ENCODE measurements at places on chromosomes 16 and 17. TPM values are rescaled to one million over a fixed set of nuclear protein-coding genes. Genes with fewer than 3 reads are reported as not detected.
A peak's percentile ranks its signal among the peaks of the same experiment; 100 is the strongest.

Gene CTRB2
- total RNA-seq, result not detected

DNA sequence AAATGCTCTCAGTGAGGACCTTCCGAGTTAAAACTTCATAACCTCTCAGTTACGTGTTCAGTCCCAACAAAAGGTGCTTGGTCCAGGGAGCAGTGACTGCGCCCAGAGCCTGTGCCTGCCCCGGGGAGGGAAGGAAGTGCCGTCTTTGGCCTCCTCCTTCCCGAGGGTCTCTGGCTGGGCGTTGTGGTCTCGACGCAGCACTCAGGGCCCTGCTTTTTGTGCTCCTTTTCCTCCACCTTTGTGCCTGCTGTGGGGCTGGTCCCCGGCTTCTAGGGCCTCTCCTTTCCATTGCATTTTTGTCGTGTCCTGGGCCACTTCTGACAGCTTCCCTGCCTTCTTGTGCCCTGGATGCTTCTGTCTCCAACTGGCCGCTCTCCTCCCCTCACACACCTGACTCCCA is 29.1 kb downstream of the CRAMP1 start:
- H3K36me3 ChIP-seq, result peaks cover 65% of the 10 kb centered on the region
- H3K27ac ChIP-seq, result no peak overlapping the region
- H3K4me3 ChIP-seq, result no peak overlapping the region
- DNase-seq, result no peak
- H3K27me3 ChIP-seq, result no peaks in the 10 kb centered on the region

GRCh38 chr17:63735691-63736090 is 5.9 kb downstream of the STRADA start:
- no peak overlapping the region for H3K27ac ChIP-seq
- no peak overlapping the region for H3K4me3 ChIP-seq
- H3K4me1 ChIP-seq, result no peaks in the 10 kb centered on the region
- DNase-seq, result no peak

DNA sequence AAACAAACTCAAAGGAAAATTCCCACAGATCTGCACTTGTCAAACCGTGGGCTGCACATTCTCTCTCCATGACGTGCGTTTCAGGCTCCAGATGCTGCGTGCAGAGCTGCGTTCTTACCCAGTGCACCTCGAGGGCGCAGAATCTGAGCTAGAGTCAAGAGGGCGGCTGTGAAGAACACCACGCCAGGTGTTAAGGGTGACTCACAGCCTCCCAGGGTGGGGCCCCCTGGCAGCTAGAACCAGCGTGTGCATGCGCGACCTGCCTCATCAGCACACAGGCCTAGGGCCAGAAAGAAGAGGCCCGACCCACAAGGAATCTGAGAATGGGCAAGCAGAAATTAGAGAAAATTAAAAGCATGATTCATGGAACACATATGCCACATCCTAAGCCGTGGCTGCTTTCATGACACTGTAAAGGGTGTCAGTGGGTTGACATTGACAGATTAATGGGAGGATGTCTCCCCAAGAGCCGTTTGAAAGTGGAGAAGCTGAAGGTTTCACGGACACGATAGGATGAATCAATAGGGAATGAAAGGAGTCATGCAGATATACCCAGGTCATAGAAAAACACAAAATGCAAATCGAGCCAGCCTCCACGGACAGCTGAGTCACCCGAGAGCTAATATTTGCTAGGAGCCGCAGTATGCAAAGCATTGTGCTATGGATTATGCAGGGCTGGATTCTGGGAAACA is 29.0 kb downstream of the MARCHF10 start:
- no peaks in the 10 kb centered on the region for H3K4me1 ChIP-seq
- H3K36me3 ChIP-seq, result no peaks in the 10 kb centered on the region
- H3K4me3 ChIP-seq, result no peak overlapping the region
- DNase-seq, result peak; percentile 66

GRCh38 chr17:11178581-11178980 is 62.4 kb upstream of the SHISA6 start:
- no peaks in the 10 kb centered on the region for H3K36me3 ChIP-seq
- no peaks in the 10 kb centered on the region for H3K27me3 ChIP-seq
- H3K27ac ChIP-seq, result no peak overlapping the region
- H3K4me3 ChIP-seq, result no peak overlapping the region
- H3K4me1 ChIP-seq, result no peaks in the 10 kb centered on the region

GRCh38 chr17:78343543-78344201 is 16.2 kb downstream of the SOCS3 start:
- no peak overlapping the region for H3K4me3 ChIP-seq
- H3K27ac ChIP-seq, result no peak overlapping the region
- no peaks in the 10 kb centered on the region for H3K36me3 ChIP-seq
- DNase-seq, result peak; percentile 64
- H3K4me1 ChIP-seq, result peaks cover 4% of the 10 kb centered on the region

DNA sequence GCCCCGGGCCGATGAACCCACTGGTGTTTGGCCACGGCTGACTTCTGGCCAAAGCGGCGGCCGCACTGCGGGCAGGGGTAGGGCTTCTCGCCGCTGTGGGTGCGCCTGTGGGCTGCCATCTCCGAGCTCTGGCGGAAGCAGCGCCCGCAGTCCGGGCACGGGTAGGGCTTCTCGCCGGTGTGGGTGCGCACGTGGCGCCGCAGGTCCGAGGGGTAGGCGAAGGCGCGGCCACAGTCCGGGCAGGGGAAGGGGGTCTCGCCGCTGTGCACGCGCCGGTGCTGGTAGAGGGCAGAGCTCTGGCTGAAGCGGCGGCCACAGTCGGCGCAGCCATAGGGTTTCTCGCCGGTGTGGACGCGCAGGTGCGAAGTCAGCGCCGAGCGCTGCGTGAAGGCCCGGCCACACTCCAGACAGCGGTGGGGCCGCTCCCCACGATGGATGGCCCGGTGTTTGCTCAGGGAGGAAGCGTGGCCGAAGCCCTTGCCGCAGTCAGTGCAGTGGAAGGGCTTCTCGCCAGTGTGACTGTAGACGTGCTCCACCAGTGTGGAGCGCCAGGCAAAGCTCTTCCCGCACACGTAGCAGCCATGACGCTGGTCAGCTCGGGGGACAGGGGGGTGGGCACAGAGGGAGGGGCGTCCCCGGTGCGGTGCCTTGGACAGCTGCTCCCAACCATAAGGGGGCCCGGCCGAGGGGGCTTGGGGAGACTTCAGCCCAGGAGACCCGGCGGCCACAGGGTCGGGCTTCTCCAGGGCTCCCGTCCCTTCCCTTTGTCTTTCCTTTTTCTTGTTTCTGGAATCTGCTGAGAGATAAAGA is 2.7 kb downstream of the ZNF764 start:
- H3K27ac ChIP-seq, result no peak overlapping the region
- H3K4me1 ChIP-seq, result peaks cover 10% of the 10 kb centered on the region
- peaks cover 33% of the 10 kb centered on the region for H3K36me3 ChIP-seq
- no peaks in the 10 kb centered on the region for H3K27me3 ChIP-seq
- no peak overlapping the region for H3K4me3 ChIP-seq
- no peak for DNase-seq

DNA sequence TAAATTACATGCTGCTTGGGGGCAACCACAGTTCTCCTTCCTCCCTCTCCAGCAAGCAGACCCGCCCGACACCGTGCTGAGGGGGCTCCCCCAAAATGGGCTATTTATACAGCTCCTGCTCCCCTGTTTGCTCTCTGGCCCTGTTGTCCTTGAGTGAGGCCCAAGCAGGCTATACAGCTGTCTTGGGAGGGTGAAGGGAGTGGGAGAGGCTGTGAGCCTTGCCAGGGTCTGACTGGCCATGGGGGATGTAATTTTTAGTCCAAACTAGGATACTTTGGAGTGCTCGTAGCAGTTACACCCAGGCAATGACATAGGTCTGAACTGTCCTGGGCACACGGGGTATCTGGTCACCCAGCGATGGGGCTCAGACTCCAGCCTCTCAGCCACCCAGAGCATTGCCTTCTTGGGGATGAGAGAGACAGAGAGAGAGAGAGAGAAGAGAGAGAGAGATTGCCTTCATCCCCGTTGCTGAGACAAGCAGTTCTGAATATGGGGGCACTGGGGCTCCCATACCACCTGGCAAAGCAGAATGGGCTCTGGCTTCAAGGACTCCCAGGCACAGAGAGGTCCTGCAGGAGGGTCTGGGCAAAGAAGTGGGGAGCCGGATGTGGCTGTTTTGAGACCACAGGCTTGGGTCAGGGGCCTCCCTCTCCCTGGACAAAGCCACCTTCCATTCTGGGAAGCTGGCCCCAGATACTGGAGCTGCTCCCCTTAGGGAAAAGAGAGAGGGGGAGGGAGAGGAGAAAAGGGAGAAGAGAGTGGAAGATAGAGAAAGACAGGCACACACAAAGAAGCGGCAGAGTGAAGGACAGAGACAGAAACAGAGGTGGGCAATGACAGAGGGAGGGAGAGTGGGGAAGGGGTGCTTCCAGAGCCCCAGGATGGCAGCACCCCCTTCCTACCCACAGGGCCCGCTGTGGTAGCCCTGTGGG is 10.7 kb upstream of the TMEM92 start:
- no peak overlapping the region for H3K27ac ChIP-seq
- H3K4me3 ChIP-seq, result no peak overlapping the region
- H3K36me3 ChIP-seq, result no peaks in the 10 kb centered on the region

Gene CCDC154
- total RNA-seq, result 1.9 TPM

- no peaks in the 10 kb centered on the region for H3K36me3 ChIP-seq
- H3K27me3 ChIP-seq, result no peaks in the 10 kb centered on the region
- H3K4me3 ChIP-seq, result no peak overlapping the region
- peaks cover 5% of the 10 kb centered on the region for H3K4me1 ChIP-seq
Measured at GRCh38 chr16:50282010-50282538, 15.7 kb downstream of the ADCY7 start.

- DNase-seq, result peak; percentile 90
- no peak overlapping the region for H3K4me3 ChIP-seq
- no peaks in the 10 kb centered on the region for H3K4me1 ChIP-seq
- H3K36me3 ChIP-seq, result no peaks in the 10 kb centered on the region
- no peak overlapping the region for H3K27ac ChIP-seq
- H3K27me3 ChIP-seq, result peaks cover 57% of the 10 kb centered on the region
Measured at GRCh38 chr17:34633351-34633750, 54.0 kb downstream of the TMEM132E start.

DNA sequence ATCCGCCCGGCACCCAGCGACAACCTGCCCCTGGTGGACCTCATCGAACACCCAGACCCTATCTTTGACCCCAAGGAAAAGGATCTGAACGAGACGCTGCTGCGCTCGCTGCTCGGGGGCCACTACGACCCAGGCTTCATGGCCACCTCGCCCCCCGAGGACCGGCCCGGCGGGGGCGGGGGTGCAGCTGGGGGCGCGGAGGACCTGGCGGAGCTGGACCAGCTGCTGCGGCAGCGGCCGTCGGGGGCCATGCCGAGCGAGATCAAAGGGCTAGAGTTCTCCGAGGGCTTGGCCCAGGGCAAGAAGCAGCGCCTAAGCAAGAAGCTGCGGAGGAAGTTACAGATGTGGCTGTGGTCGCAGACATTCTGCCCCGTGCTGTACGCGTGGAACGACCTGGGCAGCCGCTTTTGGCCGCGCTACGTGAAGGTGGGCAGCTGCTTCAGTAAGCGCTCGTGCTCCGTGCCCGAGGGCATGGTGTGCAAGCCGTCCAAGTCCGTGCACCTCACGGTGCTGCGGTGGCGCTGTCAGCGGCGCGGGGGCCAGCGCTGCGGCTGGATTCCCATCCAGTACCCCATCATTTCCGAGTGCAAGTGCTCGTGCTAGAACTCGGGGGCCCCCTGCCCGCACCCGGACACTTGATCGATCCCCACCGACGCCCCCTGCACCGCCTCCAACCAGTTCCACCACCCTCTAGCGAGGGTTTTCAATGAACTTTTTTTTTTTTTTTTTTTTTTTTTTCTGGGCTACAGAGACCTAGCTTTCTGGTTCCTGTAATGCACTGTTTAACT is 1.0 kb downstream of the NOG start:
- peak overlapping the region; percentile 53 for H3K27ac ChIP-seq
- H3K4me1 ChIP-seq, result no peaks in the 10 kb centered on the region
- H3K27me3 ChIP-seq, result peaks cover 64% of the 10 kb centered on the region
- H3K36me3 ChIP-seq, result no peaks in the 10 kb centered on the region

GRCh38 chr17:6753546-6753945 is 2.3 kb upstream of the XAF1 start:
- no peaks in the 10 kb centered on the region for H3K27me3 ChIP-seq
- no peaks in the 10 kb centered on the region for H3K36me3 ChIP-seq
- DNase-seq, result no peak

Gene KRT31
- not detected for total RNA-seq

Gene AIPL1
- not detected for total RNA-seq

DNA sequence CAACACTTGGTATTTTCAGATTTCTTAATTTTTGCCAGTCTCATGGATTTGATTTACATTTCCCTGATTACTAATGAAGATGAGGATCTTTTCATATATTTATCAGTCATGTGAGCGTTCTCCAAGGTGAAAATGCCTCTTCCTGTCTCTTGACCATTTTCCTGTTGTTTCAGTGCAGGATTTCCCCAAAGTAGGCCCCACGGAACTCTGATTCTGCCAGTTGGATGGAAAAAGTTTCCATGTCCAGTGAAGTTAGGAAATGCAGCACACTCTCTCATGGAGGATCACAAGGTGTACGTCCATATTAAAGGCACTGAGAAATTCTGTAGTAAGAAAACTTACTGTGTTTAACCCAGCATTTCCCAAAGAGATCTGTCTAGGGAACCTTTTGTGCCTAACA is 16.5 kb upstream of the LIMD2 start:
- H3K27me3 ChIP-seq, result no peaks in the 10 kb centered on the region
- H3K36me3 ChIP-seq, result peaks cover 29% of the 10 kb centered on the region
- no peaks in the 10 kb centered on the region for H3K4me1 ChIP-seq

DNA sequence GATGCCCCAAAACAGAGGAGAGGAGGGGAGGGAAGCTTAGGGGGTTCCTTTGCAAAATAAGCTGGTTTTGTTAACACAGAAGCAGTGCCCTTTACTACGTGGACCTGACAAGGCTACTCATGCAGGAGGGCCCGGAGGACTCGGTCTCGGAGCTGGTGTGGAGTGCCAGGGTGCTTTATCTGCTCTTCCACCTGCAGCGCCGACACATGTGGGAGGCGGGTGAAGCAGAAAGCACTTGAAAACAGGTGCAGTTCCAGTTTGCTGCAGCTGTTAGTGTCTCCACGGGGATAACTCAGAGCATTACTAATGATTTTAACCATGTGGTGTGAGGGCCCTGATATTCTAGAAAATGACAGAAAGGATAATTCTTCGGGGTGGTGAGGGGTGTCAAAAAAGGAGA is 35.0 kb upstream of the MNT start:
- no peaks in the 10 kb centered on the region for H3K27me3 ChIP-seq
- peak overlapping the region; percentile 88 for H3K27ac ChIP-seq
- DNase-seq, result no peak
- H3K4me1 ChIP-seq, result peaks cover 6% of the 10 kb centered on the region
- H3K36me3 ChIP-seq, result peaks cover 76% of the 10 kb centered on the region

Gene SLC35G6
- total RNA-seq, result 0.33 TPM

- peaks cover 75% of the 10 kb centered on the region for H3K36me3 ChIP-seq
- H3K4me1 ChIP-seq, result no peaks in the 10 kb centered on the region
- DNase-seq, result no peak
- no peaks in the 10 kb centered on the region for H3K27me3 ChIP-seq
- H3K4me3 ChIP-seq, result no peak overlapping the region
Measured at GRCh38 chr17:21194226-21194625, 19.7 kb downstream of the TMEM11 start.

Gene GAS2L2
- total RNA-seq, result 0.09 TPM

- no peaks in the 10 kb centered on the region for H3K4me1 ChIP-seq
- no peaks in the 10 kb centered on the region for H3K36me3 ChIP-seq
- H3K27ac ChIP-seq, result no peak overlapping the region
Measured at GRCh38 chr16:20969386-20969785, 68.8 kb downstream of the LYRM1 start.

- no peak for DNase-seq
- no peaks in the 10 kb centered on the region for H3K4me1 ChIP-seq
- H3K27me3 ChIP-seq, result no peaks in the 10 kb centered on the region
- H3K4me3 ChIP-seq, result no peak overlapping the region
- no peak overlapping the region for H3K27ac ChIP-seq
Measured at GRCh38 chr16:57645691-57646387, 17.4 kb downstream of the ADGRG1 start.

- H3K4me1 ChIP-seq, result peaks cover 3% of the 10 kb centered on the region
- no peak for DNase-seq
Measured at GRCh38 chr16:82638095-82638798, 11.5 kb downstream of the CDH13 start.

Gene NTN1
- 17.0 TPM for total RNA-seq

- H3K36me3 ChIP-seq, result no peaks in the 10 kb centered on the region
- H3K4me1 ChIP-seq, result no peaks in the 10 kb centered on the region
- H3K27me3 ChIP-seq, result no peaks in the 10 kb centered on the region
Measured at GRCh38 chr17:78933025-78933958, 8.1 kb upstream of the TIMP2 start.

Measured in endodermal cell (in vitro differentiated cells).